Cerebellar nuclear complex (tissue), 1 donor: ENCODE measurements at places on chromosomes 2 and 18.

DNA sequence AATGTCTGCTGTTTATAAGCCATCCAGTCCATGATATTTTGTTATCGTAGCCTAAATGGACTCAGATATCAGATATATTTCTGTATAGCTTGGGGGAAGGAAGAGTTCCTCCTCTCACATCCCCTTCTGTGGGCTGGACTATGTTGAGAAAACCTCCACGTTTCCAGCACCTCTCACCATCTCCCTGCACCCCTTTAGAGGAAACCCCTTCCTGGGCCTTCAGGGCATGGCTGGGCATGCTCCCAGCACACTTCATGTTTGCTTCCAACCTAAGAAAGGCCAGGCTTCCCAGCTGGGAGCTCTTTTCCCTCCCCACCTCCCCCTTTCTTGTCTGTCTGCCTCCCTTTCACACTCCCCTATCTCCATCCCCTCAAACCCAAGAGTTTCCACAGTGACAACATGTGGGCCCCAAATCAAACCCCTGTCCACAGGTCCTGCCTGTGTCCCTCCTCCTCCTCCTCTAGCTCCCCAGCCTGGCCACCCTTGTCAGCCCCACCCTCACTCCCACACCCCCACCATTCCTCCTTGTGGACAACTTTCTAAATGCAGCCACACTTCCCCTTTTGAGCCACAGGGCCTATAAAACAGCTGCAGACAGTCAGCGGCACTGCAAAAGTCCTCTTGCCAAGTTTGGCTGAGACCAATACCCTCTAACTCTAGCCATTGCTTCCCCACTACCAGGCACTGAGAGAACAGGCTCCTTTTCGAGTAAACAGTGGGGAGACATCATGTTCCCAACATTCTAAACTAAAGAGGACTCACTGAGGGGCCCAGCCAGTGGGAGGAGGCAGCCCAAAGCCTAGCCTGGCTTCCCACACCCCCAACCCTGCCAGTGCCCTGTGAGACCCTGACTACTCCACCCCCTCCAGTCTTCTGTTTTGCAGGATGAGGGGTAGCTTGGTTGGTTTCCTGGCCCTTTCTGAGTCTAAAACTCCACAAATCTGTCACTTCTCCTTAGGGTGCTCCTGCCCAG is 120.5 kb downstream of the ZFP36L2 start:
- DNase-seq: no peak

GRCh38 chr2:233120459-233120858 is 60.3 kb downstream of the INPP5D start:
- DNase-seq: no peak

DNA sequence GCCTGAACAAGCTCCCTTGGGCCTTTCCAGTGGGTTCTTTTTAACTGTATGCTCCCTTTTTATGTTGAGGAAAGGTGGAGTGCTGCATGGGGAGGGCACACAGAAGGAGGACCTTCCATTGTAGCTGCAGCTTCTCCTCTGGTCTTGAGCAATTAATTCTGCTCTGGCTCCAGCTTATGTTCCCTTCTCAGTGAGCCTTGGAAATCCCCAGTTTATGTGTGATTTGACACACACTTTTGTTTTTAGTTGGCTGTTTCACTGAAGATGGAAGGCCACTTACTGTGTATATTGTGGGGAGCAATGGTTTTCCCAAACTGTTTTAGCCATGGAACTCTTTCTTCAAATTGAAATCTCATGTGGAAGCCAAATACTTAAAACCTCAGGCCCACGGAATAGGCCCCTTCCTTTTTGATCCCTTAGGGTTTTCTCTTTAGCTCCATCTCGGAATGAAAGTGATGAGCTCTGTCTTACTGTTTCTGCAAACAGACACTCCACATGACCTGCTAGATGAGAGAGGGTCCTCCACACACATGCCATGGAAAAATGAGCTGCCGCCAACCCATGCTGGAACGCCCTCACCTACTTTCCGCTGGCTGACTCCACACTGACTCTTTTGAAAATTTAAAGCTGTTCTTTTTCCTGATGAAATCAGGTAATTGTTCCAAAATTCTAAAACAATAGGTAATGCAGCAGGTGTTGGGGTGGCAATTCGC is 280.9 kb upstream of the SIX2 start:
- no peak for DNase-seq

- DNase-seq: peak; percentile 18
These were observed at the start of gene SEPTIN2 for GRCh38 chr2:241315879-241316631. SEPTIN2 (plus strand) TSS chr2:241315925; CDS start chr2:241324233, 8,308 bp downstream.
